ENCODE measurements at places on chromosomes 16 and 17. TPM values are rescaled to one million over a fixed set of nuclear protein-coding genes. Genes with fewer than 3 reads are reported as not detected.
A peak's percentile ranks its signal among the peaks of the same experiment; 100 is the strongest.

- DNase-seq, result peak; percentile 64
These were observed 722 bp upstream of the TIMP2 start for GRCh38 chr17:78925662-78926555.

- DNase-seq, result no peak
These were observed 537 bp downstream of the PALB2 start for GRCh38 chr16:23640615-23640930.

The KREMEN2 gene
- total RNA-seq, result 18.8 TPM

The YBX2 gene
- total RNA-seq, result 1.3 TPM
